BJ (cell line): ENCODE measurements at places on chromosomes 5 and 9.

DNA sequence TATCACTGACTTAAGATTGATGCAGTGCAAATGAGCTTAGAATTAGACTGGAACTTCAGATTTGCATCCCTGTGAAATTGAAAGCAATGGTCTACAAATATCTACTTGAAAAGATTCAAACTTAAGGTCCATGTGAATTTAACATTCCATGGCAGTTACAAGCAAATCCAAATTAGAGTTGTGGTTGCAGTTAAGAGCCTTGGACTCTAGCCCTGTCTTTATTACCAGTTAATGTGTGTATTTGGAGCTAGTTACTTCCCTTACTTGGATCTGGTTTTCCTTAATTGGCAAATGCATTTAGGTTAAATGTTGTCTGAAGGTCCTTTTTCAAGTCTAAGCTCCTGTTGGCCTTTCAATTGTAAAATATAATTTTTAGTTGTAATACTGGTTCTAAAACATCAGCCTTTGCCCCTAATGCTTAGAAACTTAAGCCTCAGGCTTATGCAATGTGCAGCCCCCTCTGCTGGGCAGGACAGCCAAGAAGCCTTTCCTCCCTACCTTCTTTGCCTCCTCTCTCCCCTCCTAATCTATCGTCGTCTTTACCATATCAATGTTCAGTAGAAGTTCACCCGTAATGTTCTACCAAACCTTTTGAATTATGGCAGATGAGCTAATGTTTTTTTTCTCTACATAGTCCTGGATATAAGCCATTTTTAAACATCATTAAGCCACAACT is 59.5 kb downstream of the ERMP1 start:
- DNase-seq: no peak

GRCh38 chr5:142104491-142104890 is 4.1 kb upstream of the NDFIP1 start:
- DNase-seq: no peak

- no peak for DNase-seq
Observed at GRCh38 chr5:61840361-61840760, 465.6 kb upstream of the KIF2A start.

GRCh38 chr5:74640954-74641734 is 616 bp upstream of the ENC1 start:
- no peak for DNase-seq

- DNase-seq: no peak
Observed at GRCh38 chr5:15366676-15367391, 133.1 kb upstream of the FBXL7 start.

- no peak for DNase-seq
Observed at GRCh38 chr5:149174847-149175234, 33.5 kb downstream of the ABLIM3 start.

- DNase-seq: no peak
Observed at GRCh38 chr9:125343518-125344275, 82.1 kb downstream of the GAPVD1 start.

DNA sequence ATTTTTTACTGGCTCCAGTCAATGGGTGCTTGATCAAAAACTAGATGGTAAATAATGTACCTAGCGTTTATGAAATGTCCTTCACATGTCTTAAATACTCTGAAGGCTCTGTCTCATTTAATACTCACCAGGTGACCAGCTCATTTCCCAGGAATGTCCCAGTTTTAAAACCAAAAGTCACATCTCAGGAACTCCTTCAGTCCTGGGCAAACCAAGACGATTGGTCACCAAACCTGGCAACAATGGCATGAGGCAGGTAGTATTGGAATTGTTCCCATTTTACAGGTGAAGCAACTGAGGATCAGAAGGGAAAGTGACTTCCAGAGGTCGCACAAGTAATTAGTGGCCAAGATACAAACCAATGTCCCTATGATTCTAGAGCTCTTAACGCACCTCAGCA is 27.7 kb downstream of the SMIM23 start:
- DNase-seq: no peak

DNA sequence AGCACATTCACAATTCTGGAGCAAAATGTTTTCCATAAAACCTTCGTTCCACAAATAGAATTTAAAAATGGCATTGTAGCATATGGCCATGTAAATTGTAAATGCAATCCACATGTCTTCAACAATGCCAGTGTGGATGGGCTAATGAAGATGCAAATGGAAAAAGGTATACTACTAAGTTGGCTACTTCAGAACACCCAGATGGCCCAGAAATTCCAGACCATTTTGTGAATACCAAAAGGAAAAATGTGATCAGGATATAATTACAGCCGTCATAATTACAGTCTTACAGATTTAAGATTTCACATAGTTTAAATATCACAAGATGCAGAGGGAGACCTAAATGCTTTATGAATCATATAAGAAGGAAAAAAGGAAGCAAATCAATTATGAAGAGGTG is 117.2 kb downstream of the TSSK1B start:
- no peak for DNase-seq

DNA sequence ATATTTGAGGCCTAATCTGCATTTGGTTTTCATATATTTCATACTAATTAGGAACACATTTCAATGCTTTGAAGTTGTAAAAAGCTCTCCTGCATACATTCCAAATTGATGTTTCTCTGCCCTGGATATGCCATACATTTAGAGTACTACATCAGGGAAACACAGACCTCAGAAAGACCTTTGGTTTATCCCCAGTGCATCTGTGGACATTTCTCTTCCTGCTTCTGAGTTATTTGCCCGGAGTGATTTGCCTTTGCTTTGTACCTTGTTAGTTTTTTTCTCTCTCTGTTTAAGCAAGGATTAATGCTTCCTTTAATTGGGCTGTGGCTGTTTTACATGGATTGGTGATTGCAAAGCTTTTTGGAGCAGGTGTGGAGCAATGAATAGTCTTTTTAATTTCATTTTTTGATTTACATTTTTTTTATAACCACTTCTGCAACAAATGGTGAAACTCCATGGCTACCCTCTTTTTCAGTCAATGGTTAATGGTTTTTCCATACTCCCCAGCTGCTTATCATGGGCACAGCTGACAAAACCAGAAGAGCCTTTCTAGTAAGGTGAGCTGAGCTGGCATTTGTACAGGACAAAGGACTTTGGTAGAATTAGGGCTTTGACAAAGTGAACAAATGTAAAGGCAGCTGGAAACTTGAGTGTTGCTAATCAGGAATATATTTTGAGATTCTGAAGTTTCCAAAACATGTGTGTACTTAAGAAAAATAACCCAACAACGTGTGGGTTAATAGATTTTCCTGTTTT is 54.2 kb downstream of the ZSWIM6 start:
- no peak for DNase-seq

GRCh38 chr9:115170358-115171073 is 52.6 kb upstream of the TNC start:
- no peak for DNase-seq

DNA sequence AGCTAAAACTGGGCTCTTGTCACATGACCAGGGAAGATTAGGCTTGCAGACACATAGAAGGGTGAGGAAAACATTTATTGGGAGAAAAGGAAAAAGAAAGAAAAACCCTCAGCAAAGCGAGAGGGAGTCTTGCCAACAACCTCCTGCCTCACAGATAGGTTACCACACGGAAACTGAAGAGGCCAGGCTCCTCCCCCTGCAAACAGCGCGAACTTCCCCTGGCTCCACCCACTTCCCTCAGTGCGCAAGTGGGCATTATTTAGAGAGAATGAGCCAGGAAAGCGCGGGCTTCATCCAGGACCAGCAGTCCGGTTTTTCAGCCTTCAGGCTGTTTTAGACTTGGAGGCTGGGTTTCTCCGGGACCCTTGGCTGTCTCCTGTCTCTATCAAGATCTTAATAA is 70.3 kb downstream of the STK32A start:
- no peak for DNase-seq

- DNase-seq: no peak
Observed at GRCh38 chr5:14582797-14583137, 1.2 kb downstream of the OTULINL start.

DNA sequence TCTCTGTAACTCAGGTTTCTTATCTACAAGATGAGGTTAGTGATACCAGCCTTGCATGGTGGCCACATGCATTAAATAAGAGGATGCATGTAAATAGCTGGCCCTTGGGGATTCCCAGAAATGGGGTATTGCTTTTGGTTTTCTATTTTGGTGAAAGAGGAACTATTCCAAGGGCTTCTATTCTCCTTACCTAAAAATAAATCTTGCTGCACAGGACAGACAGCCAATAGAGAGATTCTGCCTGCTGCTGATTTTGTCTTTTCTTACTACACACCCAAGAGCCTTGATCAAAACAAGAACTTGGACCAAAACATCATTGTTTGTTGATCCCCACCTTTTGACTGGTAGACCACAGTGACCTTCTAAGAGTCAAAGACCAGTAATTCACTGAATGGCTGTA is 161.8 kb downstream of the PJA2 start:
- DNase-seq: no peak

- no peak for DNase-seq
Observed at GRCh38 chr9:108864446-108864845, 2.4 kb downstream of the ACTL7A start.

- no peak for DNase-seq
Observed at GRCh38 chr5:1139331-1140170, 27.7 kb upstream of the SLC12A7 start.

- no peak for DNase-seq
Observed at GRCh38 chr5:60842871-60843385, 1.1 kb downstream of the ELOVL7 start.

DNA sequence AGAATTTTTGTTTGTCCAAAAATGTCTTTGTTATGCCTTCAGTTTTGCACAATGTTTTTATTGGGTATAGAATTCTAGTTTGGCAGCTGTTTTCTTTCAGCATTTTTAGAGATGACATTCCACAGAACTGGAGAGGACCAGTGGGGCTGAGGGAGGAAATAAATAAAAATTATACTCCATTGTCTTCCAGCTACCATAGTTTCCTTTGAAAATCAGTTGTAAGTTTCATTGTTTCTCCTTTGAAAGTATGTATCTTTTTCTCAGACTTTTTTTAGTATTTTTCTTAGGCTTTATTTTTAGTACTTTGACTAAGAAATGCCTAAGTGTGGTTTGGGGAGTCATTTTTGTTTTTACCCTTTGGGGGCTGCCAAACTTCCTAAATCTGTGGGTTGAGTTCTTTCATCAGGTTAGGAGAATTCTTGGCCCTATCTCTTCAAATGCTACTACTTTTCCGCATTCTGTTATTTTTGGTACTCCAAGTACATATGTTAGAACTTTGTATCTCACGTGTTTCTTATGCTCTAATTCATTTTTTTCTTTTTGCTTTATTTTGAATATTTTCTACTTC is 15.2 kb upstream of the FBLL1 start:
- DNase-seq: no peak

DNA sequence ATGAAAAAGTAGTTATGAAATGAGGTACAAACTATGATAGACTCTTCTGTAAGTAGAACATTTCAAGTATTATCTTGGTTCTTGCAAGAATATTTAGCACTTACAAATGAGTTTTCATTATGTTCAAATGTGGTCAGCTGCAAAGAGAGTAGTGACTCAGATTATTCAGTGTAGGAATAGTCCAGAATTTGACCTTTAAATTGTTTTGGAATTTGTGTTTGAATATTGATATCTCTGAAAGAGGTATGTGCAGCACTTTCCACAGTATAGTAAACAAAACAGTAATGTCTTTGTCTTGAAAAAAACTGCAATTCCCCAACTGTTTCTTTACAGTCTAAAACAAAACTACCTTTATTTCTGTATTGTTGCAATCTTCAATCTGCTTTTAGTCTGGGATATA is 56.1 kb downstream of the WDR70 start:
- no peak for DNase-seq

DNA sequence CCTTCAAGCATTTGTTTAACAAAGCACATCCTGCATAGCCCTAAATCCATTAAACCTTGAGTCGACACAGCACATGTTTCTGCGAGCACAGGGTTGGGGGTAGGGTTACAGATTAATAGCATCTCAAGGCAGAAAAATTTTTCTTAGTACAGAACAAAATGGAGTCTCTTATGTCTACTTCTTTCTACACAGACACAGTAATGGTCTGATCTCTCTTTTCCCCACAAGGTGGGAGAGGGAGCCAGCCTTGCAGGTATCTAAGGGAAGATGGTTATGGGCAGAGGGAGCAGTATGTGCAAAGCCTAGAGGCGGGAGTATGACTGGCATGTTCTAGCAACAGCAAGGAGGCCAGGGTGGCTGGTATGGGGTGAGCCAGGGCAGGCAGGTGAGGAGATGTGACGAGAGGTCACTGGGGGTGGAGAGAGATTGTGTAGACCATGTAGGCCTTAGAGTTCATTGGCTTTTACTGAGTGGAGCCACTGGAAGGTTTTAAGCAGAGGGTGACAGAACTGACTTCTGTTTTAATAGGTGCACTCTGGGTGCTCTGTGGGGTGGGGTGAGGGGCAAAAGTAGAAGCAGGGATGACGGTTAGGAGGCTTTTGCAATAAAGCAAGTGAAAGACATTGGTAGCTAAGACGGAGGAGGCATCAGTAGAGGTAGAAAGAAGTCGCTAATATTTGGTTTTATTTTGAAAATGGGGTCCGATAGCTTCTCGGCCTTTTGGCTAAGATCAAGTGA is 5.1 kb upstream of the RPS14 start:
- DNase-seq: no peak

DNA sequence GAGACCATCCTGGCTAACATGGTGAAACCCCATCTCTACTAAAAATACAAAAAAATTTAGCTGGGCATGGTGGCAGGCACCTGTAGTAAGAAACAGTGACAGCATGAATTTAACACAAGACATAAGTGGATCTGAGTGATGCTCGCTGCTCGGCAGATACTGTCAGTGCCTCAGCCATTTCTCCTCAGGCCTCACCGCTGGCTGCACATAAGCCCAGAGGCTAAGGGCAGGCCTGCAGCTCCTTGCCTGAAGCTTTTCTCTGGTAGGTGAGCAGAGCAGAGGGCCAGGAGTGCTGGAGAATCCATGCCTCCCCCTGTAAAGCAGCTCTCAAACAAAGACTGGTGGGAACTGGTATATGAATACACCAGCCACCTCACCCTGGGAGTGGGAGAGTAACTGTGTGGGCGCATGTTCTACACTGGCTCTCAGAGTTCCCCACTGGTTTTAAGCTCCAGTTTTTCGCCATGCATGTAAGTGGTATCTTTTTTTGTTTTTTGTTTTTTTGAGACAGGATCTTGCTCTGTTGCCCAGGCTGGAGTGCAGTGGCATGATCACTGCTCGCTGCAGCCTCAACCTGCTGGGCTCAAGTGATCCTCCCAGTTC is 10.3 kb upstream of the CD72 start:
- no peak for DNase-seq

GRCh38 chr5:132283423-132284043 is 10.7 kb upstream of the SLC22A4 start:
- DNase-seq: no peak

- DNase-seq: no peak
Observed at GRCh38 chr5:77983482-77984199, 207.5 kb upstream of the TBCA start.

GRCh38 chr5:172508471-172509404 is 54.4 kb upstream of the SH3PXD2B start:
- DNase-seq: no peak
